ENCODE measurements at places on chromosomes 7 and 10.

DNA sequence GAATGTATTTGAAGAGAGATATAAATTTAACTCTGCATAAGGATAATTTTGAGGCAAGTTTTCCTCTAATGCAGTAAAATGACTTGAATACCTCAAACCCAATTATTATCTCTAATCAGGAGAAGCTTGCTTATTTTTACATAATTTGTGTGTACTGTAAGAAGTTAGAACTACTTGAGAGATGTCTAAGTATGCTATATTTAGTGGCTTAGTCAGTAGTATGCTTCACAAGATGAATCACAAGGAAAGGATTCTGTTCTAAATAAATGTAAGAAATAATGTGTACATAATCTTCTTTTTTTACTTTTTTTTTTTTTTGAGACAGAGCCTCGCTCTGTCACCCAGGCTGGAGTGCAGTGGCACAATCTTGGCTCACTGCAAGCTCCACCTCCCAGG is 13.7 kb downstream of the PHTF2 start:
- no peak for DNase-seq

- DNase-seq, result no peak
These were observed 272.9 kb upstream of the ZWINT start for GRCh38 chr10:56633876-56634452.

- no peak for DNase-seq
These were observed 18.6 kb downstream of the PPP1R3C start for GRCh38 chr10:91614225-91614624.

- no peak for DNase-seq
These were observed 12.2 kb upstream of the FAM53B start for GRCh38 chr10:124756156-124756903.

DNA sequence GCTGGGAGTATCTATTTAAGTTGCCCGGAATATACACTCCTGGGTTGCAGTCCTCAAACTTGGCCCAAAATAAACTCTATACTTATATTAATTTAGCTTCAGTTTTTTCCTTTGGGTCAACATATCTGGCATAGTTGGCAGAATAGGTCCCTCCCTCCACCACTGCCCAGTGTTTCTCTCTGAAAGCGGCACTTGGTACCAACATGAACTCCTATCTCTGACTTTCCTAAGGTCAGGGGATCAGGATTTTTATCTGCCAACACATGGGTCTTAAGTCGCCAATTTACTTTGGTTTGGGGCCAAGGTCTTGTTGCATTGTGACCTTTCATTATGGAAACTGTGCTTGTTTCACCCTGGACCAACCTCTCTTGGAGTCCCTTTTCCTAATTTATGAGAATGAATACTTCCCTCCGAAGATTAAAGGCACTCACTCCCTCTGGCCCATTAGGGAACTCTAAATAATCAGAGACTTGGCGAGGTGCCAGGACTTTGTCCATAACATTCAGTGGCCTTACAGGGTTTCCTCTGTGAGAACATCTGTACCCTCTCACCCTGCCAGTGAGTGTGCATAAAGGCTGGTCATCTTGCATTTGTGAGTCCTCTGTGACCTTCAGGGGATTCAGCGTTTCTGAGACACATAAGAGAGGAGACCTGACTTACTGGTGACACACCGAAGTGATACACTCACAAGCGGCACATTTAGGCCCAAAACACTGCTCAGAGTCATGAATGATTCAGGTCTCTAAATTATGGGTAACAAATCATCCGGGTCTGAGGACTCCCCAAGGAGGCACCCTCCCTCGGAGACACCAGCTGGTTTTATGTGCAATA is 19.7 kb upstream of the FKBP9 start:
- no peak for DNase-seq

DNA sequence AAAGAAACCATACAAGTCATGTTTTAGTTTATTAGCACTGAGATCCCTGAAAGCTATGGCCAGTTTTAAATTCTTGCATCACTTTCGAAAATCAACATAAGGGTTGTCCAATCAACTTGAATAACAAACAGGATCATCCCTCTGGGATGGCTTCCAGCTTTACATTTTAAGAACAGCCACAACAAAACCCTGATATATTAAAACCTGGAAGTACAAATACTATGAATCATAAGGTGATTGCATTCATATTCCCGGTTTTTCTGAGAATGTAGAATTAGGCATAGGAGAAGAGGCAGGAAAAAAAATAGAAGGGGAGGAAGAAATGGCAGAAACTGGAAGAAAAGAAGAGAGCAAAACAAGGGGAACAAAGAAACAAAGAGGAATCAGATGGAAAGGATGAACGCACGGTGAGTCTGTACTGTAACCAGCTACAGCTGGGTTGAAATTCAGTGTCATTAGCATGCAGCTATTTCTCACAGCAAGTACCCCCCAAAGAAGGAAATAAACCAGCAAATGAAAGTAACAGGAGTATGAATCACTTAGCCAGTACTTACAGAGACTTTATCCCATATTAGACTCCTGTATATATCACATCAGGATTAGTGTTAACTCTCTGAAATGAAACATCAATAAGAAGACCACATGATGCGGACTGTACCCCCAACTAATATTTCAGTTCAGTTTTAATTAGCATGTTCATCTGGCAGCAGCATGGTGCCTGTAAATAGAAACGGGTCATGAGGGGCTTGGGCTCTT is 301.3 kb downstream of the RNLS start:
- DNase-seq, result no peak

GRCh38 chr10:74585231-74586087 is 240.9 kb upstream of the KAT6B start:
- no peak for DNase-seq

DNA sequence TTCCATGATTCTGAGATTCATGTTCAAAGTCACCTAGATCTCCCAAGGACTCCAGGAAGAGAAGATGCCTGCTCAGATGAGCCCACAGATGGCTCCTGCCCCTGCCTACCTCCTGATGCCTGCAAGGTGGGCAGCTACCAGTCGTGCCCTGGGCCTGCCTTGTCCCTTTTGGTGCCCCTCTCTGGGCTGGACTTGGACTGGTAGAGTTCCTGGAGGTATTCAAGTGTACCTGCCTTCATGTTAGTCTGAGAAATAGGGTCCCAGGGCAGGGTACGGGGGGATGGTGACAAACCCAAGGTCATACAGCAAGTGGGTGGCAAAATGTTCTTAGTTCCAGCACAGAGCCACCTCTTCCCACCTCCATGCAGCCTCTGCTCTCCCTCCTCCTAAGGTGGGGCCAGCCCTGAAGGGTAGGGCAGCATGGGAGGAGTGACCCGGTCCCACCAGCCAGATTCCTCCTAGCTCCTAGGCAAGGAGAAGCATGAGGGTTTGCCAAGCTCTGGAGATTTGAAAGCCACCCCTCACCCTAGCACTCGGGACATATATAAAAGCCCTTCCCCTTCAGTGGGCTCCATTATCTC is 80.8 kb upstream of the UNC5B start:
- no peak for DNase-seq

DNA sequence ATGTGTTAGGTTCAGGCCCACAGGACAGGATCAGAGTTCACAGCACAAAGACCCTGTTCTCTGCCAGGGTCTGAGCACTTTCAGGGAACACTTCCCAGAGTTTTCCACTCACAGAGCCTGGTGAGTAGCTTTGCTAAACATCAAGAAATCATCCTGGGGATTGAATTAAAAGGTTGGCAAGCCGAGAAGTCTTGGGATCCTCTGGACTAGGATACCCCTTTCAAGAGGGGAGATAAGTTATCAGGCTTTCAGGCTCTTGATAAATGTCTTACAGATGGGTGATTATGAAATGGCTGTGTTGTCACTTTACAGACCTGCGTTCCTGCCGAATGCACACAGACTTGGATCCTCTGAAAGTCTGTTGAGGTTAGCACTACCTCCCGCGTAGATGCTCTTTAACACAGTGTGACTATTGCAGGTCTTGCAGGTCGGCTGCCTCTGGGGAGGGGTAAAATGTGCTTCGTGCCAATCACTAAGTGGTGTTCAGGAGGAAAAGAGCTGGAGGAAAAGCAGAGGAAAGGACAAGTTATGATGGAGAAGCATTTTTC is 473.5 kb upstream of the AKR1E2 start:
- DNase-seq, result no peak

DNA sequence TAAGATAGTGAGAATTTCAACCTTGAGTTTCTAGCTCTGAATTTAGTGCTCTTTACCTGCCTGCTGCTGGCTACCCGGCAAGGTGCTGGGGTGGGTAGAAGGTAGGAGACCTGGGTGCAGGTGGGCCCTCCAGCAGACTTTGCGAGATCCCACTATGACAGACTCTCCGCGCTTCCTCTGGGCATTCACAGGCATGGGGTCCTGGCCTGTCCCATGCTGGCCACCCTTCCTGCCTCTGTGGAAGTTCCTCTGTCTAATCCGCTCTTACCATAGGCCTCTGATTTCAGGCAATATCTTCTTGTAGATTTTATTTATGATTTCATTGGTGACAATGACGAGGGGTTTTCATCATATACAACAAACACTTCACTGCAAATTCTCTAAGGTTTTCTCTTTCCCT is 1.2 kb upstream of the WDFY4 start:
- no peak for DNase-seq

DNA sequence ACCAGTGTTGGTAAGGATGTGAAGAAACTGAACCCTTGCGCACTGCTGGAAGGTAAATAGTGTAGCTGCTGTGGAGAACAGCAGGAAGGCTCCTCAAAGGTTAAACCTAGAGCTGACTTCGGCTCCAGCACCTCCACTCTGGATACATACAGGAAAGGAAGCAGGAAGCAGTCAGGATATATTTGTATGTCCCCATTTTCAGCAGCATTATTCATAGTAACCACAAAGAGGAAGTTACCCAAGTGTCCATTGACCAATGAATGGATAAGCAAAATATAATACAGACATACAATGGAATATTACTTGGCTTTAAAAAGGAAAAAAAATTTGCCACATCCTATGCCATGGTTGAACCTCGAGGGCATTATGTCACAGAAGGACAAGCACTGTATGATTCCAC is 15.0 kb downstream of the RET start:
- DNase-seq, result no peak

DNA sequence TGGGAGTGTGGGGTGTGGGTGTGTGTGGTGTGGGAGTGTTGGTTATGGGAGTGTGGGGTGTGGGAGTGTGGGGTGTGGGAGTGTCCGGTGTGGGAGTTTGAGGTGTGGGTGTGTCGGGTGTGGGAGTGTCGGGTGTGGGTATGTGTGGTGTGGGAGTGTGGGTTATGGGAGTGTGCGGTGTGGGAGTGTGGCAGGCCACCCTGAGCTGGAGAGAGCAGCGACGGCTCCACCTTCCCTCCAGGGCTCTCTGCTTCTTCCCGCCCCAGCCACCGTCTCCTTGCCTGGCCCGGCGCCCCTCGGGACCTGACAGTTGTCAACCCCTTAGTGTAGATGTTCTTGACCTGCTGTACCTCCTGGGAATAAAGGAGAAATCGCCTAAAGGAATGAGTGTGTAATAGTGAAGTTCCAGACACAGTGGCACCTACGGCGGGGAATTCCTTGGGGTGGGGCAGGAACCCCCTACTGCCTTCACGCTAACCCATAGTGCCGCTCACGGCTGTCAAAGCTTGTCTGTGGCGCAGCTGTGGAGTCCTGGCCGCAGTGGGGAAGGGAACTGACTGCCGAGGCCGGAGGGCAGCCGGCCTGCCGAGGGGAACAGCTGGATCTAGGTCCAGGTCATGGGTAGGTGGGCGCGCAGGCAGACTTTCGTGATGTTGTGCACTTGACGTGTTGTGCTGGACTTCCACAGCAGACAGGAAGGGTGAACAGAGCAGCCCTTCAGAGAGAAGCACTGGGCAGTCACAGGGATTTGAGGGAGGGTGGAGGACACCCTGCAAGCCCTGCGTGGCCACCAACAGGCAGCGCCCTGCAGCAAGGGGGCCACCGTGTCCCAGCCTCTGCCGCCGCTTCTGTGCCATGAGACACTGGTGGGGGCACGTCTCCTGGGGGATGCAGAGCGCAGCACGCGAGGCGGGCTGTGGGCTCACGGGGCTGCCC is 49.0 kb upstream of the EN2 start:
- DNase-seq, result no peak

DNA sequence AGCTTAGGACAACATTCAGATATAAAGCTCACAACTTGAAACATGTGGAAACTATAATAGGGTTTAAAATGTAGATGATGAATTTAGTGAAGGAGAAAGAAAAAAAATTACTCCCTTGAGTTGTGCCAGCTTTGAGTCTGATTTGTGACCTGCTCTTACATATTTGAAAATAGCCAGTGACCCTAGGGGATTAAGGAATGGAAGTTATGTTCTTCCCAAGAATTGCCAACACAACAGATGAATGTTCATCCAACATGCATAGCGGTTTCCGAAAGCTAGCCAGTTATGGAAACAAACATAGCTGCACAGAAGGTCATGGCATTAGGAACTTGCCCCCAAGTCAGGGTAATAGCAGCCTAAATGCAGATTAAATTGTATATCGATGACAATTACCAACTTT is 10.8 kb downstream of the TMEM196 start:
- DNase-seq, result no peak

- DNase-seq, result no peak
These were observed 43.4 kb upstream of the POM121L12 start for GRCh38 chr7:52992001-52992400.

GRCh38 chr7:14836571-14837189 is 65.9 kb downstream of the DGKB start:
- peak; percentile 72 for DNase-seq

DNA sequence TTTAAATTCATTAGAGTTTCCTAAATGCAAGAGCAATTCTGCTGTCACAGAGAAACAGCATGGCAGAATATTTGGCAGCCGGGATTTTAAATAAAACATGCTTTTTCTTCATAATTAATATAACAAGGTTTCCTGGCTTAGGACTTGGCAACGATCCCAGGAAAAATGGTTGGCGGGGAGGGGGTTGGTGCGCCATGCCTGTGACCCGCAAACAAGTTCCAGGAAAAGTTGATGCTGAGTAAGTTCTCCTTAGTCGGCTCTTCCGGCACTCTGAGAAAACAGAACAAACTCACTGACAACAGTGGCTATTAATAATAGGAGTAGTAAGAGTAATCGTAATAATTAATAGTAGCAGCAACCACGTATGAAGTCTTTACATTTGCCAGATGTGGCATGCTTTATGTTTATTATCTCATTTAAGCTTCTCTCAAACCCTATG is 4.6 kb downstream of the HABP2 start:
- no peak for DNase-seq

DNA sequence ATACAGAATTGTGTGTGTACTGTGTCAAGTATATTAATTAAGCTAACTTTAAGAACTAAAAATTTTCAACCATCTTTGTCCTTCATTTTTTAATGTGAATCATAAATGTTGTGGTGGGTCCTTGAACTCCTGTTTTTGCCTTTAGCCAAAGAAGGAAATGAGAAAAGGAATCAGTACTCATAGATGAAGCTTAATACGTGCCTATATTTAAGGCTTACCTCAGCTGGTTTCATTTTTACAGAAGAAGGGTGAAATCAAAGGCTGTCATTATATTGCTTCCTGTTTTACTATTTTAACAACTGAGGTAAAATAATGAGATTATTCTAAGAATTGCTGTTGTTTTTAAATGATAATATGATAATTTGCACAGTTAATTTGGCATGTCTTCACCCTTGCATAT is 6.3 kb upstream of the SNX13 start:
- DNase-seq, result no peak

DNA sequence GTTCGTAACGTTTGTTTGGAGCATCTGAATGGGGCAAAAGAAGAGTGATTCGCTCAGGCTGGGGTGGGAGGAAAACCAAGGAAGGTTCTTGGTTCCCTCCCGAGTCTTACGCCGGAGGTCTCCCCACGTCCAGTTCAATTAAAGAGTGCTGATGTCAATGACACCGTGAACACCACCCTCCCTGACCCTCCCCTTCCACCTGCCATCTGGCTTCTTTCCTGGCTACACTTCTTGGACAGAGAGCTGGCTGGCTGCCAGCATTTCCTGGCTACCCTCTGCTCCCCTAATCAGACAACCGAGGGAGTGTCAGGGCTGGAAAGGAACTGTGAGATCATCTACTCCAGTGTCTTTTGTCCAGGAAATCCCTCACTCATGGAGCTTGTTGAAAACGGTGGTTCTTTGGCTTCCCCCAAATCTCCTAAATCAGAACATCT is 24.1 kb upstream of the FFAR4 start:
- DNase-seq, result no peak
